ENCODE measurements at places on chromosomes 7 and 10.

GRCh38 chr7:2016021-2016631 is 216.6 kb downstream of the MAD1L1 start:
- no peak for DNase-seq

GRCh38 chr10:22652988-22653481 is 61.3 kb downstream of the PIP4K2A start:
- no peak for DNase-seq

DNA sequence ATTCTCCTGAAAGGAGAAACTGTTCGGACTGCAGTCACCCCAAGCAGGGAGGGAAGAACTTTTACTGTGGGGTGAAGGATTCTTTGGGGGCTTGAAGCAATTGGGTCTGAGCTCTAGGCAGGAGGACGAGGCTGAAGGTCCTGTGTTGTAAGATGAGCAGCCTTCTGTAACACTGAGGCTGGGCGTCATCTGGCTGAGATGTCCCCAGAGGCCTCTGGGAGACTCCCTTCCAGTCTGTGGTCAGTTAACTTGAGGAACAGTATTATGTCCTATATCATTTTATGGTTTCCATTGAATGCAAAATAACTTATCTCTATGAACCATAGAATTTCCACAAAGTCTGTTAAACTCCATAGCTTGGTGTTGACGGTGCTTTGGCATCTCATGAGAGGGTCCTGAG is 26.3 kb downstream of the FIGNL1 start:
- DNase-seq: no peak

GRCh38 chr10:116239229-116239628 is 33.8 kb downstream of the GFRA1 start:
- no peak for DNase-seq
